Stimulated activated CD8-positive, alpha-beta memory T cell treated with anti-CD3 and anti-CD28 coated beads, Interleukin-15, amount 100 ng/mL, for 4 hours (primary cell): ENCODE measurements at places on chromosomes 7 and 10.

GRCh38 chr7:92834507-92835260 is 1.7 kb downstream of the CDK6 start:
- no peak for DNase-seq

- DNase-seq = no peak
Measured at GRCh38 chr7:699476-700170, 26.9 kb upstream of the DNAAF5 start.

- no peak for DNase-seq
Measured at GRCh38 chr7:104908636-104909035, 105.4 kb upstream of the KMT2E start.

DNA sequence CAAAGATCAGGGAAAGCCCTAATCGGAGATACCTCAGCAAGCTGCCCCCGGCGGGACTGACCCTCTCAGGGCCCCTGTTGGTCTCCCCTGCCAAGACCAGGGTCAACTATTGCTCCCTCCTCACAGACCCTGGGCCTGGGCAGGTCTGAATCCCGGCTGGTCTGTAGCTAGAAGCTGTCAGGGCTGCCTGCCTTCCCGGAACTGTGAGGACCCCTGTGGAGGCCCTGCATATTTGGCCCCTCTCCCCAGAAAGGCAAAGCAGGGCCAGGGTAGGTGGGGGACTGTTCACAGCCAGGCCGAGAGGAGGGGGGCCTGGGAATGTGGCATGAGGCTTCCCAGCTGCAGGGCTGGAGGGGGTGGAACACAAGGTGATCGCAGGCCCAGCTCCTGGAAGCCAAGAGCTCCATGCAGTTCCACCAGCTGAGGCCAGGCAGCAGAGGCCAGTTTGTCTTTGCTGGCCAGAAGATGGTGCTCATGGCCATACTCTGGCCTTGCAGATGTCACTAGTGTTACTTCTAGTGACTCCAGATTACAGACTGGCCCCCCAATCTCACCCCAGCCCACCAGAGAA is 24.1 kb downstream of the TBATA start:
- DNase-seq = no peak

GRCh38 chr7:127390186-127390816 is 2.2 kb downstream of the ZNF800 start:
- no peak for DNase-seq

DNA sequence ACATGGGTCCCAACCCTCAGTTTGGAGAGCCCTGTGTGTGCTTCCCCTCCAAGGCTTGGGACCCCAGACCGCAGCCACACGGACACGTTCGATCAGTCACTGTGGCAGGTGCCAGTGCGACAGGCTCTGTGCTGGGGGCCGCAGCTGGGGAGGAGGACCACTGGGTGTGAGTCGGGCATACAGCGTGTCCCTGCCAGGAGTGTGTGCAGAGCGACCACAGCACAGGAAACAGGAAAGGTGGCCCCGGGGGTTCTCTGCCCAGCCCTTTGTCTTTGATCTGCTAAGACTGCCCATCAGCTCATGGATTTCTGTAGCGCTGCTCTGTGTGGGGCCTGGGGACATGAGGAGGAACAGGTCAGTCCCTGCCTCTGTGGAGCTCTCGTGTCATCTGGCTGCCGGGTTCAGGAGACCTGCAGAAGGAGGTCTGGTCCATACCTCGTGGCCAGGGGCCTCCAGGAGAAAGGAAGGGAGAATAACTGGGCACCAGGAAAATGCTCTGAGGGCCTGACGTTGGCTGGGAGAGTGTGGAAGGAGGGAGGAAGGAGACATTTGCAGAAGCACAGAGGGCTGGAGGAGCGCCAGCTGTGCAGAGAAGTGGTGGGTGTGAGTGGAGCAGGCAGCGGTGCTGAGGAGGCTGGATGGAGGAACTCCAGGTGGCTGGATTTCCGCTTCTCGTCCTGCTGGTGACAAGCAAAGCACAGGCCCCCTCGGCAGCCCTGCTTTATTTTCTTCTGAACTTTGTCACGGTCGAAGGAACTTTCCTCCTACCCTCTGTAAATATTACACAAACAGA is 4.1 kb downstream of the NUDT1 start:
- no peak for DNase-seq
